Activated T-cell treated with anti-CD3 and anti-CD28 coated beads, Interleukin-2, amount 50 U/mL, for 48 hours (primary cell): ENCODE measurements at places on chromosomes 1 and 21.
A peak's percentile ranks its signal among the peaks of the same experiment; 100 is the strongest.

DNA sequence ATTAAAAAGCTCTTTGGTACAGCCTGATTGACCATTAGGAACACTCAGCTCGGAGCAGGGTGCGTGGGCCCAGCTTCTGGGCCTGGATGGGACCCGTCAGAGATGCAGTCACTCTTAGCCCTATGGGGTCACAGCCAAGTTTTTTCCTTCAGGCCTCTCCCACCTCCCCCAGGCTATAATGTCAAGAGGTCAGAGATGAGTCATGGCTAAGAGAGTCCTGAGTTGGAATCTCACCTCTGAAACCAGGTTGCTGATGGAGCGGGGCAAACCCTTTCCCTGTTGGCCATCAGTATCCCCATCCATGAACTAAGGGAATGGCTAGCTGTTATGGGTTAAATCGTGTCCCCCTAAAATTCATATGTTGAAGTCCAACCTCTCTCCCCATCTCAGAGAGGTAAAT is 195.9 kb upstream of the POU3F1 start:
- DNase-seq = no peak

- DNase-seq = peak; percentile 76
These were observed 159.8 kb downstream of the RUNX1 start for GRCh38 chr21:34889320-34889675.

DNA sequence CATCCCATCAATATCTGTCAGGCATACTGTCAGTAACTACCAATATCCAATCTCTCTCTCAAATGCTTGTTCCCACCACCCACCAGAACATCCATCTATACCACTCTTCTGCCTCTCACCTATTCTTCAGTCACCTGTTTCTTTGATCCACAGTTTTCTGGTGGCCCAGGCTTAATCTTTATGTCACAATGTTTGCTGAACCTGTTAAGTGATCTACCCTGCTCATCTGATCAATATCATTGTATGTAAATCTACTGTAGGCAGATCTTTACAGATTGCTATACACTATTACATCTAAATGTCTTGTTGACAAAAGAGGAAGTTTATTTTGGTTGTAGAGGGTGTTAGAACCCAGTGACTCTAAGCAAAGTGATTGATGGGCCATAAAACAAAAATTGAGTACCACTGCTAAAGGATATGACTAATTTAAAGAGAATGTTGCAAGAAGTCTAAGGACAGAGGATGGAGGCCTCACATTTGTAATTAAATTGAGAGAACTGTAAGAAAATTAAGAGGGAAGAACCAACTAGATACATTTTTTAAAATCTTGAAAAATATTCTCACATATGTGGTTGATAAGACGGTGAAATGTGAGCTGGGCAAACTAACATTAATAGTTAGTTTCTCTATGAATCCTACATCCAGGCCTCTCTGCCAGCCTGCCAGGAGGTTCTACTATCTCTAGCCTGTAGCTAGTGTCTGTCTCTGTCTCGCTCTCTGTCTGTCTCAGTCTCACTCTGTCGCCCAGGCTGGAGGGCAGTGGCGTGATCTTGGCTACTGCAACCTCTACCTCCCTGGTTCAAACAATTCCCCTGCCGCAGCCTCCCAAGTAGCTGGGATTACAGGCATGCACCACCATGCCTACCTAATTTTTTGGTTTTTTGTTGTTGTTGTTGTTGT is 34.1 kb downstream of the EGLN1 start:
- no peak for DNase-seq

DNA sequence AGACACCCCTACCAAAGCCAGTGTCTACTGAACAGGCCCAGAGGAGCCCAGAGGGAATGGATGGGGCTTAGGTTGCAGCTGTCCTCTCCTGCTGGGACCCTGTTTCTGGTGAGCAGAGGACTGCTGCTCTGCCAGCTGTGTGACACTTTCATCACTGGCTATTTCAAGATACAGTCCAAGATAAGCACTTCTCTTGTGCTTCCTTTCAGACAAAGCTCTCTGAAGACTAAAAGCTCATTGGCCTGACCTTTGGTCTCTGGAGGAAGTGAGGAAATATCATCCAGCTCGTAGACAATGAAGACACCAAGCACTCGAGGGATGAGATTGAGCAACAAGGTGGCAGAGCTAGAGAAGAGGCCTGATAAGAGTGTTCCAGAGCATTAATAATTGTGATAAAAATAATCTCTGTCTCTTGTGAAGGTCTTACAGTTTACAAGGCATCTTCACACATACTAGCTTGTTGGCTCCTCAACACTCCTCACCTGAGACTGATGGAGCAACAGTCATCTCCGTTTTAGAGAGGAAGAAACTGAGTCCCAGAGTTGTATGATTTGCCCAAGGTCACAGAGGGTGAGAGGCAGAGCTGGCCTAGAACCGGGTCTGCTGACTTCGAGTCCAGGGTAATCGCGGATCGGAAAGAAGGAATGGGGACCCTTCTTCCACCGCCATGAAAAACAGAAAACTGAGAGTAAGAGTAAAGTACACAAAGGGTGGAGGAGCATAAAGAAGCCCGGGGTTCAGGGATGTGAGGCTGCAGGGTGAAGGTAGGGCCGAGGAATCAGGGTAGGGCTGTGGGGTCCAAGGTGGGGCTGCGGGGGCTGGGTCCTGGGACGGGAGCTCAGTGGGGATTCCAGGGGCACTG is 666 bp downstream of the PAFAH2 start:
- DNase-seq = peak; percentile 31

DNA sequence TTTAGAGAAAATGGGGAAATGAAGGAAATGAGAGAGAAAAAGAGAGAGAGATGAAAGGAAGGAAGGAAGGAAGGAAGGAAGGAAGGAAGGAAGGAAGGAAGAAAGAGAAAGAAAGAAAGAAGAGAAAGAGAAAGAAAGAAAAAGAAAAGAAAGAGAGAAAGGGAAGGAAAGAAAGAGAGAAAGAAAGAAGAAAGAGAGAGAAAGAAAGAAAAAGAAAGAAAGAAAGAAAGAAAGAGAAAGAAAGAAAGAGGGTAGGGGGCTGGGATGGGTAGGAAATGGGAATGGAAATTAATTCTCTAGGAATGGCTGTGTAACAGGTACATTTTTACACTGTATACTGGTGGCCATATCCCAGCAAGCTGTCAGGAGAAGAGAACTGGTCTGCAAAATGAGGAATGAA is 4.3 kb upstream of the SH2D1B start:
- DNase-seq = no peak
